ENCODE measurements at places on chromosomes 6 and 20.

GRCh38 chr6:118524686-118525085 lies 23.4 kb upstream of the PLN start:
- DNase-seq, result no peak

- DNase-seq, result no peak
Observed at GRCh38 chr20:8126841-8127378, 5.2 kb upstream of the PLCB1 start.

DNA sequence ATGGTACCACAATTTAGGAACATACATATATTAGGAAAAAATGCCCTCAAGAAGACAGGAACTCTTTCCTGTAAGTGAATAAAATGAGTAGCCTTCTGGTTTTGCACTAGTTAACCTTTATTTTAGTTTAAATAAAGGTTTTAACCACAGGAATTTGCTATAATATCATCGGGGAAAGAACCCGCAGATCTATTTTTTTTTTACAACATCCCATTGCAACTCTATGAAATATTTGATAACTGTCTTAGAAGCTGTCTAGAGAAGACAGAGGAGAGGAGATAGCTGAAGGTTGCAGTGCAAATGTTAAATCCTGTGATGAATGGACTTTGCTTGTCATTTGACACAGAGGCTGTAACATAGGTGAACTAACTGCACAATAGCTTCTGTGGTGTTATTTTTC lies 69.5 kb downstream of the TINAG start:
- DNase-seq, result no peak

- DNase-seq, result no peak
Observed at GRCh38 chr6:111222341-111222740, 135.0 kb downstream of the SLC16A10 start.

GRCh38 chr6:126051791-126052190 lies 65.5 kb downstream of the TRMT11 start:
- no peak for DNase-seq

DNA sequence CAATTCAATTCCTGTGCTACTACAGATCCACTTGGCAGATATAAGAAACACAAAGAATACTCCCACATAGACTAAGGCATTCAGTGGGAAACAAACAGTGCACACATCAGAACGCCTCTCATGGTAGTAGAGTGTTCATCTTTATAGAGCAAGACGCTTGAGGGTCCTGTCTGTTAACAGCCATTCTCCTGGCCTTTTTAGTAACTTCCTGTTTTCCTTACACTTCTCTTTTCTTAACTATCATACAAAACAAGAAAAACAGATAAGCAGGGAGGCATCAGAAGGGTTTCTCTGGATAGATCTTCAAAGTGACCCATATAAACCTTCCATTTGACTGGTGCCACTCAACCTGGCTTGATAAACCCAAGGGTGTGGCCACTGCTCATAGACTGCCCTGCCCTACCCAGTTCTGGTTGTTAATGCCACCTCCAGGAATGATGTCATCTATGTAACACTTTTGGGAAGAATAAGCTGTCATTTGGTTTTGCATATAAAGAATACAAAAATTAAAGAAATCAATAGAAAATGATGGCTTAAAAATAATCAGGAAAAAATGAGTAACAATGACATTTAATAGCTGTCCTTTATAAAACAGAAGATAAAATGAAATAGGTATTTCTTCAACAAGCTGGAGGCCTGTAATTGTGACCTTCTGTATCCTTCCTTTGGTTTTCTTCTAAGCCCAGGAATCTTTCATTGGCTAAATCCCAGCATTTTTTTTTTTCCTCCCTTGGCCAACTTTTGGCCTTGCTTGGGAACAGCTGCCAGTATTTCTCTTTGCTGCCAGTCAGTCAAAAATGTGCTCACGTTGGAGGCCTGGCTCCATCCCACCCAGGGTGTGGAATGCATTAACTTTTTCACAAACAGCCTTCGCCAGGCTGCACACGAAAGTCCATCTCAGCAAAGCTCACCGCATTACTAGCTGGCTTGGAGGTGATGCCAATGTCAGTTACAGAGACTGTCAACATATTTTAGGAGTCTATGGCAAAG lies 103.5 kb downstream of the GJA10 start:
- no peak for DNase-seq

DNA sequence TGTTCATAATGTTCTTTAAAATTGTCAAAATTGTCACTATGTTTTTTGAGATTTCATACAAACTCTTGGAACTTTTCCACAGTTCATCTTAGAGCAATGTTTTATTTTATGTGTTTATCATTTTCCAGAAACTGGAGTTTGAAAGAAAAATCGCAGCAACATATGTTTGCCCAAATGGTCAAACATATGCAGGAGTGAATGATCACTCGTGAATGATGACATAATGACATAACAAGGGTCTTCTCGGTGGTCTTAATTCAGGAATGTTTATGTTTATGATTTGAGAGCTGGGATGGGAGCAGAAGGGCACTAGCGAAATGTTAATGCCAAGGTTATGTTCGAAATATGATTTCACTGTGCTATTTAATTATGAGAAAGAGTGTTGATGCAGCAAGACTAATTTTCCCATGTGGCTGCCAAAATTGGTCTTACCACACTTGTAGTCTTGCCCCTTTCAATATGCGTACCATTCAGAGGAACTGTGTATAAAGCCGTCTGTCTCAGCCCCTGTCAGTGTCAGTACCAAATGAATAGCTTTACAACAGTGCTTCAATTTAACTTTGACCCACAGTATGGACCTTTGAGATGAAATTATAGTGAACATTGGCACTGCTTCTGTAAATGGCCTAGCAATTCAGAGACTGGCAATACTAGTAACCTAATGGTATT lies 152.3 kb downstream of the CARMIL1 start:
- no peak for DNase-seq

DNA sequence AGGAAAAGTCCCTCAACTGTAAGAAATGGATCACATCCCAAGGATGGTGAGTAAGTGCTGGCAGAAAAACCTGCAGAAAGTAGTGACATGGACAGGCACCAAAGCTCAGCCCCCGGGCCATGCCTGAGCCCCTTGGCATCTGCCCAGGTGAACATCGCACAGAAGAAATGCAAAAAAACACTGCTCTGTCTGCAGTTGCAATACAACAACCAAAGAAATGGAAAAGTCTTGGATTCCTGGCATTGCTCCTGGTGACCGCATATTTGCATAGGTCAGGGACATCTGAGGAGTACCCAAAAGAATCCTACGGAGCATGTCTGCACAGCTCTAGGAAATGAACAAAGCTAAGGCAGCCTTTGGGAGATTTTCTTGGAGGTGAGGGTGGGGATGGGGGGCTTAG lies 63.1 kb upstream of the PTPRT start:
- no peak for DNase-seq

- DNase-seq, result no peak
Observed at GRCh38 chr20:62624325-62624690, 18.0 kb upstream of the SLCO4A1 start.

- no peak for DNase-seq
Observed at GRCh38 chr6:110786271-110786670, 29.0 kb downstream of the CDK19 start.

DNA sequence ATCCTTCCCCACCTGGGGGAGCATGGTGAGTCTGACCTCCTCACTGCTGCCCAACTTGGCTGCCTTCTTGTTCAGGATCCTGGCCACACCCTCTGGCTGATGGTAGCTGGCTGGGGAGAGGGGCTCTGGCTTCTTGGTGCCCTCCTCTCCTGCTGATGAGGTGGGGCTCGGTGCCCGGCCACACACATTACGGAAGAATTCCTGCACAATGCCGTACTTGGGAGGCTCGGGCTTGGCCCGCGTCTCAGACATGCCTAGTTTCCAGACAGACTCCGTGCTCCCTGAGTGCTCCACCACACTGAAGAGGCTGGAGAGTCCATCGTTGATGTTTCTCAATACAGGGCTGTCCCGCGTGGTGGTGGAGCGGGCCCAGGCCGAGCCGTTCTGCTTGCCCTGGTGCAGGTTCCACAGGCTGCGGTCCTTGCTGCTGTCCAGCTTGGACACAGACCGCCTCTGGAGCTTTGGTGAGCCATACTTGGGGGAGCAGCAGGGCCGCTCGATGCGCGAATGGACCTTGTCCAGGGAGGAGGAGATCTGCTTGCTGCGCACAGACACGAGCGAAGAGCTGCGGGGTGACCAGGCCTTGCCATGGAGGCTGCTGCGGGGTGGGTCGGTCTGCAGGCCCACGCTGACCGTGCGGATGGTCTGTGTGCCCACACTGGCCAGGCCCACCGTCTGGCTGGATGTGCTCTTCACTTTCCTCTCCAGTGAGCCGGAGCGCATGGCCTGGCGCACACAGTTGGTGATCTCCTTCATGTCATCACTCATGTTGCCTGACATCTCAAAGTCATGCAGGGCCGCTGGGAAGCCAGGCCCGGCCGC lies 19.9 kb upstream of the DSN1 start:
- no peak for DNase-seq

DNA sequence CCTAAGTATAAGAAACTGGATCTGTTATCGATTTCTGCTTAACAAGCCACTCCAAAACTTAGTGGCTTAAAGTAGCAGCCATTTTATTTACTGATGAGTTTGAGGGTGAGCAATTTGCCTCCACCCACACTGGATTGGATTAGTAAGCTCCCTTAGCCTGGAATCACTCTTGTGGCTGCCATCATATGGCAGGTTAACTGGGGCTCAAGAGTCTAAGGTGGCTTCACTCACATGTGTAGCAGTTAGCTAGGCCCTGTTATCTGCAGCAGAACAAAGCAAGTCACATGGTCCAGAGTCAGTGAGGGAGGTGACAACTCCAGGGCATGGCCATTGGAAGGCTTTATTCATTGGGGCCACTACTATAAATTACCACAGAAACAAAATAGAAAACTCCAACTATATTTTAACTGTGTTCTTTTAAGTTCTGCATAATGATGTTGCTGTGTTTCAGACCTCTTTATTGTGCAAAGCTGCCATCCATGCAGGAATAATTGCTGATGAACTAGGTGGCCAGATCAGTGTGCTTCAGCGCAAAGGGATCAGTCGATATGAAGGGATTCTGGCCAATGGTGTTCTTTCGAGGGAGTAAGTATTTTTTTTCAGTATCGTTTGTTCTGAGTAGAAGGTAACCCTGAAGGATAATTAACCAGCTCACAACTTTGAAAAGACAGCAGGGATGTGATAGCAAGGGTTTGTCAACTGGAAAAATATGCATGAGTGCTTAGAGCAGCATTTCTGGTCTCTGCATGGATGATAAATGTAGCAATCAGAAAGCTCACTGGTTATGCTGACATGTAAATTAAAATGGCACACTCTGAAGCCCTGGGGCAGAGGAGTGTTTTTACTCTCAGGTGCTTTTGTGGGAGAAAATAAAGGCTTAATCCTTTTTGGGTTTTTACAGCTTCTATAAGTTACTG lies 49.6 kb downstream of the DCBLD1 start:
- DNase-seq, result no peak

DNA sequence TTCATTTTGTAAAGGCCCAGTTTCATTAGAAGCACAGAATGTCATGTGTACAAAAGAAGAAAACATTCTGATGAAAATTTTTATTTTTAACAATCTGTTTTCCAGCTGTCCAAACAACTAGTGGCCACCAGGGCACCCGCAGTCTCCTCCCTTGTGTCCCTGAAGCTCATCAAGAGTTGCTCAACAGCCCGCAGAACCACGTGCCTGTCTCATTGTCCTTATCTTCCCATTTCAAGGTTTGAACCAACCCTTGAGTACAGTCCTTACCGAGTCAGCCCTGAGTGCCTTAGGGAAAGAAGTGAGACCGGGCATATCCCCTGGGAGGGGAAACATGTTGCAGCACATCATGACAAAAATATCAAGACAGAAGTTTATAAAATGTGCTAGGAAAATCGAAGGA lies 15.9 kb upstream of the ZNF133 start:
- DNase-seq, result no peak

- no peak for DNase-seq
Observed at GRCh38 chr6:97215157-97215769, 67.8 kb downstream of the MMS22L start.

DNA sequence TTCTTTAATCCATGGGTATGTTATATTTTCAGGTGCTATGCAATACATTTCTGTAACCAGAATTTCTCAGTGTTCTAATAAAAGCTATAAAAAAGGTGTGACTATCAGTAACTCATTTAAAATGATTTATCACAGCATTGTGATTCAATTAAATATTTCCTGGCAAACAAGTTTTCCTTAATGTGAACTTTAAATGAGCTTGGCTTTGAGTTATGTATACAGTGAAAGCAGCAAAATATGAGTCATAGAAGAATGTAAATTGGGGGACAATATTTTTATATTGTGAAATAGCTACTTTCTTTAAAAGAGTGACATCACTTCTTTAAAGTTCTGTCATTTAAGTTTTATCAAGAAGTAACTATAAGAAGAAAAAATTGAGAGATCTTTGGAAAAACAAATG lies 484.9 kb upstream of the MAN1A1 start:
- DNase-seq, result no peak

GRCh38 chr20:50930976-50931305 lies 296 bp downstream of the ADNP start:
- DNase-seq, result no peak

GRCh38 chr6:105592329-105592728 lies 189.4 kb upstream of the PREP start:
- DNase-seq, result no peak

DNA sequence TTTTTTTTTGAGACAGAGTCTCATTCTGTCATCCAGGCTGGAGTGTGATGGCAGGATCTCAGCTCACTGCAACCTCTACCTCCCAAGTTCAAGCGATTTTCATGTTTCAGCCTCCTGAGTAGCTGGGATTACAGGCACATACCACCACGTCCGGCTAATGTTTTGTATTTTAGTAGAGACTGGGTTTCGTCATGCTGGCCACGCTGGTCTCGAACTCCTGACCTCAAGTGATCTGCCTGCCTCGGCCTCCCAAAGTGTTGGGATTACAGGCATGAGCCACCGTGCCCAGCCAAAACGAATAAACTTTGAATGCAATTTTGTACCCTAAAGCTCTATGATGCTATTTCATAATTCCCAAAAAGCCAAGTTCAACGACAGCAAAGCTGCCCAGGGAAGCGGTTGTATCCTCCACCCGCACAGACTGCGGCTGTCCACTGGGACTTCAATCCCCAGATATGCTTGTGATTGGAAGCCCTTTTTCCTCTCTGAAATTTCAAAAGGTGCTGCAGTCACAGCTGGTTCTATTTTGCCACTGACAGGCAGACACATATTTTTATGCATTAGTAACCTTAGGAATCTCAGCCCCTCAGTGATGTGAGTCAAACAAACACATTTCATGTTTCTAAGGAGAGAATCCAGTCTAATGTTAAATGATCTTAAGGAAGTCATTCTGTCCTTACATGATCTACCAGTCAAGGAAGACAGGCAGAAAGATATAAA lies 8.7 kb upstream of the RAMACL start:
- no peak for DNase-seq

GRCh38 chr6:34928220-34928619 lies 39.2 kb downstream of the ANKS1A start:
- DNase-seq, result no peak

- DNase-seq, result no peak
Observed at GRCh38 chr6:89184344-89184743, 32.8 kb downstream of the GABRR1 start.

GRCh38 chr6:12467706-12468670 lies 177.8 kb downstream of the EDN1 start:
- no peak for DNase-seq

- no peak for DNase-seq
Observed at GRCh38 chr20:62736407-62737071, 27.9 kb downstream of the NTSR1 start.
